ENCODE measurements at places on chromosomes 7 and 10. TPM values are rescaled to one million over a fixed set of nuclear protein-coding genes. Genes with fewer than 3 reads are reported as not detected.

Gene HTR5A
- not detected for total RNA-seq

Gene SCIN
- under 0.01 TPM for total RNA-seq

Gene CABCOCO1
- total RNA-seq: 0.37 TPM

Gene PRSS37
- not detected for total RNA-seq

Gene IDI2
- total RNA-seq: under 0.01 TPM

Gene SLC29A4
- 0.59 TPM for total RNA-seq

Gene AEBP1
- total RNA-seq: 66.3 TPM

All from subcutaneous preadipocyte (primary cell).